SHP77 (cell line): ENCODE measurements at places on chromosomes 13 and 19.

DNA sequence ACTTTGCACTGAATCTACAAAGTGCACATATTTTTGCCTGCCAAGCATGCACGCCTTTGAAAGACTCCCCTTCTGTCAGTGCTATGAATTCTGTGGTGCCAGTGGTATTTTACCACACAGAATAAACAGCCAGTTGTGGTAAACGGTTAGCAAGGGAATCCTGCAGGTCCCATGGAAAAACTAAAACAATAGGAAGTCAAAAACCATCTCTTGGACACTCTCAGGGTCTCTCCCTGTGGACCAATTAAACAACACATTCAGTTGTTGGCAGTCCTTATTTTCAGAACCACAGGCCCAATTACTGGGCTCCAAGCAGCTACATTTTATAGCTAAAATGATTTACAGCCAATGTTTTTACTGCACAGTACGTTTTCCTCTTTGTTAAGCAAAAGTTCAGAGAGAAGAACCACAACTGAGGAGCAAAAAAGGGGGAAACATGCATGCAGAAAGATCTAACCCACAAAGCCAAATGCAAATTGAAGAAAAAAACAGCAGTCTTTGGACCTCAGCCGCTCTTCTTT lies 116.9 kb downstream of the KCTD12 start:
- no peak for DNase-seq

DNA sequence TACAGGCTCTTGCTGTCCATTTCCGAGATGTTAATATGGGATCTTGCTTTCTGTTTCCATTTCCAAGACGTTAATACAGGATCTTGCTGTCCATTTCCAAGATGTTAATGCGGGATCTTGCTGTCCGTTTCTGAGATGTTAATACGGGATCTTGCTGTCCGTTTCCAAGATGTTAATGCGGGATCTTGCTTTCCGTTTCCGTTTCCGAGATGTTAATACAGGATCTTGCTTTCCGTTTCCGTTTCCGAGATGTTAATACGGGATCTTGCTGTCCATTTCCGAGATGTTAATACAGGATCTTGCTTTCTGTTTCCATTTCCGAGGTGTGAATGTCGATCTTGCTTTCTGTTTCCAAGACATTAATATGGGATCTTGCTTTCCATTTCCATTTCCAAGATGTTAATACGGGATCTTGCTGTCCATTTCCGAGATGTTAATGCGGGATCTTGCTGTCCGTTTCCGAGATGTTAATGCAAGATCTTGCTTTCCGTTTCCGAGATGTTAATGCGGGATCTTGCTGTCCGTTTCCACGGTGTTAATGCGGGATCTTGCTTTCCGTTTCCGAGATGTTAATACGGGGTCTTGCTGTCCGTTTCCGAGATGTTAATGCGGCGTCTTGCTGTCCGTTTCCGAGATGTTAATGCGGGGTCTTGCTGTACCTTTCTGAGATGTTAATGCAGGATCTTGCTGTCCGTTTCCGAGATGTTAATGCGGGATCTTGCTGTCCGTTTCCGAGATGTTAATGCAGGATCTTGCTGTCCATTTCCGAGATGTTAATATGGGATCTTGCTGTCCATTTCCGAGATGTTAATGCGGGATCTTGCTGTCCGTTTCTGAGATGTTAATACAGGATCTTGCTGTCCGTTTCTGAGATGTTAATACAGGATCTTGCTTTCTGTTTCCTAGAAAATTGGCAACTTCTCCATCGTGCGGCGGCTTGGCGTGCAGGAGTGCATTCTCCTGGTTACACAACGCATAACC lies 38.3 kb downstream of the PEX11G start:
- DNase-seq: no peak

DNA sequence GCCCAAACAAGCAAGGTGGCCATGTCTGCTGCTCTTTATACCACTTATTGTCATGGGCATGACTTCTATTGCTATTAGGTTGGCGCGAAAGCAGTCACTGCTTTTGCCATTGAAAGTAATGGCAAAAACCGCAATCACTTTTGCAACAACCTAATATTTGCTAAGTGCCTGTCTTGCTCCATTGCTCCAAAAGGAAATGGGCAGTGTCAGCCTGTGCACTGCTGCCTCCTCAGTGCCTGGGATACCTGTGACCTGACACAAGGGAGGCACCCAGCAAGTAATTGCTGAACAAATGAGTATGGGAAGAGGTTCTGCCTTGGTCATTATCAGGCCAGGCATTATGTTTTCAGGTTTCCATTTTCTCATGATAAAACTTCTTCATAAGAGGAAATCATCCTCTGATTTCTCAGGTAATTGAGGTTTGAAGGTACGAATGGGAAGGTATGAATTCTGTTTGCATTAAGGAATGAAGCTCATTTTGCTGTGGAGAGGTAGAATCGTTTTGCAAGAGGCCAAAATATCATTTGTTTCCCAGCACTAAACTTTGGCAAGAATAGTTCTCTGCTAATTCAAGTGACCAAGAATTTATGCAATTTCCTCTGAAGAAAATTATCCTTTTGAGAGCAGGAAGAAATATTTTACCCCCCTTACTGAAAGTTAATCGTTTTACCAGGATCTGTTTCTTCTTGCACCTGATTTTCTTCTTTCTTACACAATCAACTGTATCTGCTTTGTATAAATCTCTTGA lies 128.4 kb upstream of the SPRY2 start:
- no peak for DNase-seq

DNA sequence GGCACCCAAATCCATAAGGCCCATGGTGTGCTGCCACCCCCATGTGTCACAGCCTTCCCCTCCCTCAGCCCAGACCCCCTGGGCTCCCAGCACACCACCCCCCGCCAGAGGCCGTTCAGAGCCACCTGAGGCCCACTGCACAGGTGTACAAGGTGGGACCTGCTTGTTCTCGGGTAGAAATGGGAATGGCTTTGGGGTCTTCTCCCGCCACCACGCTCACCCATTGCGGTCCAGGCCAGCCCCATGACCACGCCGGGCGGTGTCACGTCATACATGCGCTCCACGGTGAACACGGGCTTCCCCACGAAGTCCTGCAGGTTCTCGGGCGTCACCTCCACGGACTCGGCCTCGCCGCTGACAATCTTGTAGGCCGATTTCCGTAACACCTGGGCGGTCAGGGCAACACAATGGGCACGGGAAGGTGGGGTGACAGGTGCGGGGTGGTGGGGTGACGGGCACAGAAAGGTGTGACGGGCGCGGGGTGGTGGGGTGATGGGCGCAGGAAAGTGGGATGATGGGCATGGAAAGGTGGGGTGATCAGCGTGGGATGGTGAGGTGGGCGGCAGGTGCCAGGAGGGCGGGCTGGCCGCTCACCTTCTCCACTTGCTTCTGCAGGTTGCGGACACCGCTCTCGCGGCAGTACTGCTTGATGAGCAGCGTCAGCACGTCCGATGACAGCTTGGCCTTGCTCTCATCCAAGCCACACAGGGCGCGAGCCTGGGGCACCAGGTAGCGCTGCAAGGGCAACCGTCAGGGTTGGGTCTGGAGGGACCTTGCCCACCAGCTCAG lies 4.3 kb downstream of the RPL36 start:
- no peak for DNase-seq

GRCh38 chr13:75325711-75326110 lies 156.3 kb downstream of the TBC1D4 start:
- no peak for DNase-seq

- no peak for DNase-seq
Measured at GRCh38 chr19:18294467-18294864, 13.0 kb upstream of the JUND start.

DNA sequence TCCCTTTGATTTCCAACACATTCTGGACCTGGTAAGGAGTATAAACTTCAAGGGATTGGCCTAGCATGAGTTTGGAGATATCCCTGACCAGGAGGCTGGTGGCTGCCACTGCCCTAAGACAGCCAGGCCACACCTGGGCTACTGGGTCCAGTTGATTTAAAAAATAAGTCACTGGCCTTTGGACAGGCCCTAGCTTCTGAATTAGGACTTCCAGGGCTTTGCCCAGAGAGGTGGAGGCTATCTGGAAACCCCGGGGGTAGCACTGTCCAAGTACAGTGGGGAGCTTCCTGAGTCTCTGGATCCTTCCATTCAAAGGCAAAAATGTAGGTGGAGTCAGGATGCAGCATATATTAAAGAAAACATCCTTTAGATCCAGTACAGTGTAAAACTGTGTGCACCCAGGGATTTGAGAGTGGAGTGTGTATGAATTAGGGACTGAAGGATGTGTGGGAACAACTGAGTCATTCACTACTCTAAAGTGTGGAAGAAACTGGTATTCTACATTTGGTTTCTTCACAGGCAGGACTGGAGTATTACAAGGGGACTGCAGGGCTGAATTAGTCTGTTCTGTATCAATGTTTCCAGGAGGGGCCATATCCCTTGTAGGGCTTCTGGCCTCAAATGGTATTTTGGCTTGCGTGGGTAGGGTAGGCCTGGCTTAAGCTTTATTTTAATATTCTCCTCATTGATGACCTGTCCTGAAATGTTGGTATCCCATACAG lies 14.8 kb upstream of the FCGBP start:
- no peak for DNase-seq

DNA sequence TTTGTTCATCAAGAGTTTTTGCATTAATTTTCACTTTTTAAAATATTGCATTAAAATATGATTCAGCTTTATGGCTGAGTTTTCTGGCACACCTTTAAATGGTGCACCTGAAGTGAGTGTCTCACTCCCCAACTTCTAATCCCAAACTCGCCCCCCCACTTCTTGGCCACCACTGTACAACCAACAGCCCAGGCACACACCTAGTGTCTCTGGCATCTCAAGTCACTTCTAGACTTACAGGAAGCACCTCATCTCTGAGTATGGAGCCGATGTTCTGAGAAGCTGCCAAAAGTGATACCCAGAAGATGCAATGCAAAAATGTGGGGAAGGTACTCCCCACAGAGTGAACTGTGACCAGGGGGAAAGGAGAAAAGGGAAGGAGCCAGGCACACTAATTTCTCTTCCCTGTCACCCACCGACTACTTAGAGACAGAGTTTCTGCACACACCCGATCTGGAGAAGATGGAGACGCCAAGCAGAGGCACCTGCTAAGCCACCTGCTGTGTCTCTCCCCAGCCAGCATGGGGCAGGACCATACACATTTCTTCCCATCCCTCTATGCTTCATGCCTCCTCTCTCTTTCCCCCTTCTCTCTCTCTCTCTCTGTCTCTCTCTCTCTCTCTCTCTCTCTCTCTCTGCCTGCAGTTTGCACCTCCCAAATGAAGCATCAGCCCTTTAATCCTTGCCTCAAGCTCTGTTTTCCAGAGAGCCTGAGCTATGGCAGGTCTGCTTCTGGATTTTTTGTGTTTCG lies 155.3 kb upstream of the ZNF507 start:
- DNase-seq: no peak

DNA sequence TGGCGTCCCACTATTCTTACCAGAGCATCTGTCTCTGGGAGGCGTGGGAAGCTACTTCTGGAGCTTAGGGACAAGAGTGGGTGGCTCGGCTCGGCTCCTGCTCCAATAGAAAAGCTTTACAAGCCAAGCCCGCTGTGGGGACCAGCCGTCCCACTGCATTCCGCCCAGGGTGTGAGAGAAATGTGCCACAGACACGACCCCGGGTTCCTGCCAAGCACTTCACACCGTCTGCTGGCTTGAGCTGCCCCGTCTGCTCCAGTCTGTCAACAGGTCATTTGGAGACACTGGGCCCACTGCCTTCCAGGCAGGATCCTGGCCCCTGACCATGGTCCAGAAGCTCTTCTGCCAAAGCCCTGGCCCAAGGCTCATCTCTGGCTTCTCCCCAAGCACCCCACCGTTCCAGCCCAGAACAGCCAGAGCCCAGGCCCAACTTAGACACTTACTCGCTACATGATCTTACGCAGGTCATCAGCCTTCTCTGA lies 6.5 kb upstream of the FKRP start:
- no peak for DNase-seq

DNA sequence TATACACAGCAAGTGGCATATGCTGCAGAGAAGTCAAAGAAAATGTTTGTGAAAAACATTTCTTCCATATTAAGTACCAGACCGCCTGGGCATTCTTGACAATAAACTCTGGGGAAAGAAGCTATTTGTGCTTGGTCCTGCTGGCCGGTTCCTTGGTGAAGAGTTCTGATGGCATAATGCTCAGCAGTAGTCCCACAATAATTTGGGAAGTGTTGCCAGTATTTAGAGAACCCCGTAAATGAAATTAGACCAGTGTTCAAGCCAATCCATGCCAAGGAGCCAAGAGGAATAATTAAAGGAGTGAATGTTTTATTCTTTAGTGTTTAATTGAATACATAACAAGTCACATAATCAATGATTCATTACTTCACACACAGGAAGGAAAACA lies 6.3 kb downstream of the KCTD12 start:
- no peak for DNase-seq

DNA sequence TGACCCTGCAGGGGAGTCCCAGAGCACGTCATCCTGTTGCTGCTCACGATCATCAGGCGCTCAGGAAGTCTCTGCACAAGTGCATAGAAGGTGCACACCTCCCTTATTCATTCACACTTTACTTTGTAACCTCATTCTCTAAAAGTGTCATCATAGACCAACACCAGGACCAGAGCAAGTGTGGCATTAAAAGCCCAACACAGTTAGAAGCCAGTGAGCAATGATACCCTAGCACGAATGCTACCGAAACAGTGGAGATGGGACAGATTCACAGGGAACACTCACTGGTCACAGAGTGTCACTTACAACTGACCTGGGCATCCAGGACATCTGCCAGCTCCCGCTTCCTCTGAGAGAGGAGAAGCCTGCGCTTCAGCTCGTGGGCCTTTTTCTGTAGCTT lies 17.0 kb downstream of the HAUS8 start:
- no peak for DNase-seq

GRCh38 chr13:100363285-100363711 lies 225.3 kb downstream of the GGACT start:
- no peak for DNase-seq

GRCh38 chr19:15280048-15280725 lies 47.9 kb upstream of the EPHX3 start:
- no peak for DNase-seq

GRCh38 chr13:29817604-29818378 lies 32.6 kb downstream of the UBL3 start:
- no peak for DNase-seq

DNA sequence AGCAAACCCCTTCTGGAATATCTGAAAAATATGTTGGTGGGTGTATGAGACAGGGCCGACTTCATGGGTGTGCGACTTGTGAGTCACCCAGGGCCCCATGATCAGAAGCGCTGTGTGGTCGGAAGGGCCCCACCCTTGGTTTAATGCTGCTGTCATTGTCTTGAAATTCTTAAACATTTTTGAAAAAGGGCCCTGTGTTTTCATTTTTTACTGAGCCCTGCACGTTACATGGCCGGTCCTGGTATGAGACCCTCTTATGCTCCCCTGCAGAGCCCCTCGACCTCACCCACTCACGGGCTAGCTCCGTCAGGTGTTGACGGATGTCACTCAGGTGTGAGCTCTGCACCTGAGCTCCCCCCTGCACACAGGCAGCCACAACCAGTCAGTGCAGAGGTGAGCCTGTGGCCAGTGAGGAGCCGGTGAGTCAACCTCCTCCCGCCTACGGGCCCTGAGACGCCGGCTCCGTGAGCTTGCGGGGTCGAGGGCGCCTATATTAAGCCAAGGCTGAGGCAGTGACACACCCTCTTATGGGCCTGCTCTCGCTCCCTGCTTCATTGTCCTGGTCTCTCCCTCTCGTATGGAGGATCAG lies 27.7 kb downstream of the GADD45B start:
- no peak for DNase-seq

- DNase-seq: no peak
Measured at GRCh38 chr13:75725736-75726135, 89.6 kb downstream of the LMO7 start.
